Stimulated activated CD4-positive, alpha-beta T cell treated with anti-CD3 and anti-CD28 coated beads, Interleukin-4, amount 100 ng/mL, for 1 hour (primary cell): ENCODE measurements at places on chromosomes 7 and 10.

DNA sequence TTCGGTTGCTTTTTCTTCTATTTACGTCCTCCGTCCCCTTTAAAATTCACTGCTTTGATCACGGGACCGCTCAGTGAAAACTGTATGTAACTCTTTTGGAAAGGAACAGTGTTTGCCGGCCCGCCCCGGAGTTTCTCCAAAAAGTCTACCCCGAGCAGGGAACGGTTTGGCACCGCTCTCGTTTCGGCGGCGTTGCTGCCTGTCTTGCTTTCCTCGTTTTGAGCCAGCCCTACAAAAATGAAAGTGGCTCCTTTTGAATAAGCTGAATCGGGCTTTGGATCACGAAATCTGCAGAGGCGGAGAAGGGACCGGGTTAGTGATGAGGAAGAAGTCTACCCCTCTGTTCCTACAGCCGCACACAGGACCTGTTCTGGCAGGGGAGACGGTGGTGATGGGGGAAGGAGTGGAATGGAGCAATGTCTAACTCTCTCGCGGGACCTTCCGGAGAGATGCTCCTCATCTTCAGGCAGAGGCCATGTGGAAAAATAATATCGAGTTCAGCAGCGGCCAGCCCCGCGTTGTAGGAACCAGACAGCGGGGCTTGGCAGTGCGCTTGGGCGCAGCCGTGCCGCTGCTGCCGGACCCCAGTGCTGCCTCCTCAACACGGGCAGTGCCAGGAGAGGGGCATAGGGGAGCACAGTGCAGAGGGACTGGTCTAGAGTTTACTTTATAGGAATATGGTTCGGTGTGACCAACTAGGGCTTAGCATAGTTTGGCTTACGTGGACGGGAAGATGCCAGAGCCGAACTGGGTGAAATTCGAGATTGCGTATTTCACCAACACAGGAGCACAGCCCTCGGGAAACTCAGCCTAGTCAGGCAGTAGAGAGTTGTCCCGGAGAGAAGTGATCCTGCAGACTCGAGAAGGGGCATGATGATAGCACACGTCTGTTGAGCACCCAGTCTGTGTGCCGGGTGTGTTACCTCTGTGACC lies 1.4 kb downstream of the HTRA1 start:
- no peak for DNase-seq

DNA sequence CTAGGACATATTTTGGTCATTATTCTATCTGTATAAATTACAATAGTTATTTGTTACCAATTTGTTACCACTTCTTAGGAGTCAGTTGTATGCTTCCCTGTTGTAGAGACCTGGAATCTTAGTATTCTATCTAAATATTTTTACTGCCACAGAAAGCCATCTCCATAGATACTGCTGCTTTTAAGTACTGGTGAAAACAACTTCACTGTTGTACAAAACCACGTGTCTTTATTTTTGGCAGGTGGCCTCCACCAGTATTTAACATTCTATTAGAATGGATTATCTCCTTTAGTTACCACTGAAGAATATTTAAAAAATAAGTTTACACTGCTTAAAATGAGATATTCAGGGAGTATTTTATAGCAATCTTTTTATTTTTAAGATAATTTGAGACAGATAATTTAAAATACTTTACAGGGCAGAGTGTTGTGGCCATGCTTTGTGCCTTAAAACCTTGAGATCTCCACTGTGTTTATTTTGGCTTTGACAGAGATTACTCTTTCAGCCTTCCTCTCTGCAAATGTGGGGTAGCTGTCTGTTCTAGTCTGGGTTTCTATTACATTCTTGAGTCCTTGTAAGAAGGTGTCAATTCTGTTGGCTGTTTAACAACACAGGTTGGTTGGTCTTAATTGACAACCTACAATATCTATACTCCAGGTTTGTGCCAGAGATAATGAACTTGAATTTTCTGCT lies 185.6 kb downstream of the LRRC4 start:
- no peak for DNase-seq

GRCh38 chr7:31003721-31004120 lies 40.0 kb downstream of the GHRHR start:
- DNase-seq = no peak

DNA sequence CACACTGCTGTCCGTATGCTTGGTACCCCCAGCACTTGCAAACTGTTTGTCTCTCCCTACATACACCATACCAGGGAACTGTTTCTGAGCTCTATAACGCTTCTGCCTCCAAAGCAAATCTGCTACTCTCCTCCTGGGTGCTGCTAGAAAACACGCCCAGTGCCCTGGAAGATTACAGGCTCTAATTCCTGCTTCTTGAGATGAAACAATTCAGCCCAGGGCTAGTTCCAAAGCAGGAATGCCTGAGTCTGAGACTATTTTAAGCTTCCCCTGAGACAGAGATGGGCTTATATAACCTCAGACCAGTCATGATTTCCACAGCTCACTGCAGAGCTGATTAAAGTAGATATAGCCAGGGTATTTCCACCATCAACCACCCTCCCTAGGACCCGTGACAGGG lies 327.1 kb downstream of the GPR158 start:
- DNase-seq = no peak

- DNase-seq = no peak
These were observed 247.9 kb downstream of the BAMBI start for GRCh38 chr10:28925121-28925663.

- no peak for DNase-seq
These were observed 92.8 kb upstream of the LANCL2 start for GRCh38 chr7:55272328-55272727.

DNA sequence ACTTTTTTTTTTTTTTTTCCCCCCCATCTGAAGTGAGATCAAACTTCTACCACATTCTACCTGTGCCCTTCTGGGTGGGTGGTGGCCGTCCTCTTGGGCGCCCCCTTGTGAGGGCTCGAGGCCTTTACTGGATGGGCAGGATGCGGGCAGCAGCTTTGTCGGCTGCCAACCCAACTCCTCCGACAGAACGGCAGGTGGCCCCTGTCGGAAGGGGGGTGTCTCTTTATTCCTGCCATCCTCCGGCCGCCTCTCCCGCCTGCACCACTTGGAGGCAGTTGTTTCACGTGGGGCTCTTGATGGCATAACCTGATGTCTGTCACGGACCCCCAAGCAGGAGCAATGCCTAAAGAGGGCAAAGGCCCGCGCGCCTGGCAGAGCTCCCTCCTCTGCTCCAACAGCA lies 31.0 kb downstream of the AMZ1 start:
- peak; percentile 73 for DNase-seq

- DNase-seq = no peak
These were observed 1.6 kb downstream of the ZRANB1 start for GRCh38 chr10:124943301-124944092.

DNA sequence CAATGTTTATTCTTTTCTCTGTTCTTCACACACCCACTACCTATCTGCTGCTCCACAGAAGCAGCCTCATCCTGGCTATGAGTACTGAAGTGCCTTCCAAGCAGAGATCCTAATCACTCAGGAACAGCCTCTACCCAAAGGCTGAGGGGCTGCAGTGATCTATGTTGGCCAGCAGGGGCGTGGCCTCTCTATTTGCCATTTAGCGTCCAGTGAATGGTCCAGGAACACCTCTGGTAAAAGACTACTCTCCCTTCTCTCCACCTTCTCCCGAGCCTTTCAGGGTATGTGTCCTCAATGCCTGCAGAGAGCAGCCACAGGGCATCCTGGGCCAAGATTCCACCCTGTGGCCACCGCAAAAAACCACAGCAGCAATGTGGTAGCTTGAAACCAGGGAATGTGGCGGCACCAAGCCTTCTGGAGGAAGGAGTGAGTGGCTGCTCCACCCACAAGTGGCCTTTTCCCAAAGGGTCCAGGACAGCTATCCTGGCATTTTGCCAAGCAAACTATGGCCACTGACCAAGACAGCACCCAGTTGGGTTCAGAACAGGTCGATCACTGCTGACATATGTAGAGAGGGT lies 70.9 kb downstream of the SYPL1 start:
- peak; percentile 23 for DNase-seq

DNA sequence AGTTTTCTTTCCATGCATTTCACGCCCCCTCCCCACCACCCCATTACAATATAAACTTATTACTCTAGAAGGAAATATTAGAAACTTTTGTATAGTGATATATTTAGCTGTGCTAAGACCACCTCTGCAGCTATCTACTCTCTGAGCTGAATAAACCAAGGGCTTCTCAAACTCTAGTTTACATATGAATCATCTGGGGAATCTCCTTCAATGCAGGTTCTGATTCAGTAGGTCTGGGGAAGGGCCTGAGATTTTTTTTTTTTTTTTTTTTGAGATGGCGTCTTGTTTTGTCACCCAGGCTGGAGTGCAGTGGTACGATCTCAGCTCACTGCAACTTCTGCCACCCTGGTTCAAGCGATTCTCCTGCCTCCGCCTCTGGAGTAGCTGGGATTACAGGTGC lies 67.6 kb upstream of the PRKG1 start:
- no peak for DNase-seq

DNA sequence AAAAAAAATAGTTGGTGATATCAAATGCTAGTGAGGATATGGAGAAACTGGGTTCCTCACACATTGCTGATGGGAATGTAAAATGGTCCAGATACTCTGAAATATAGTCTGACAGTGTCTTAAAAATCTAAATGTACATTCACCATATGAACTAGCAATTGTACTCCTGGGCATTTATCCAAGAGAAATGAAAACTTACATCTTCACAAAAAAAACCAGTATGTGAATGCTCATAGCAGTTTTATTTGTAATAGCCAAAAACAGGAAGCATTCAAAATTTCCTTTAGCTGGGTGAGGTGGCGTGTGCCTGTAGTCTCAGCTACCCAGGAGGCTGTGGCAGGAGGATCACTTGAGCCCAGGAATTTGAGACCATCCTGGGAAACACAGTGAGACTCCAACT lies 2.1 kb upstream of the SSC4D start:
- DNase-seq = no peak

- DNase-seq = no peak
These were observed 4.9 kb downstream of the PCOLCE start for GRCh38 chr7:100607111-100607510.

DNA sequence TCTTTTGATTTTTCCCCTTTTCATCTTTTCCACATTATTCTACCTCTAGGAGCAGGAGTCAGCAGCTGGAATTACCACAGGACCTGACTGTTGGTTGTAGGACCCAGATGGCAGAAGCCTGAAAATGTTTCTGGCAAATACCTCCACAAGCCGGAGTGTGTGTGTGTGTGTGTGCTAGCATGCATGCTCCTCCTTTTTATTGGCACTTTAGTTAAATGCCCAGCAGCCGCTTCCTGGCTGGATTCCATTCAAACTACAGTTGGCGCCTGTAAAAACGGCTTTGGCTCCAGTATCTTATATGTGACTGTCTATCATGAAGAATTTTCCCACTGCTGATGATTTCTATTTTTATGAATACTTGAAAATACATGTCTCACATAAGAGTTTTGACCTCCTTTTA lies 319.7 kb upstream of the SP4 start:
- DNase-seq = no peak

GRCh38 chr10:13416760-13417159 lies 68.7 kb upstream of the SEPHS1 start:
- no peak for DNase-seq

DNA sequence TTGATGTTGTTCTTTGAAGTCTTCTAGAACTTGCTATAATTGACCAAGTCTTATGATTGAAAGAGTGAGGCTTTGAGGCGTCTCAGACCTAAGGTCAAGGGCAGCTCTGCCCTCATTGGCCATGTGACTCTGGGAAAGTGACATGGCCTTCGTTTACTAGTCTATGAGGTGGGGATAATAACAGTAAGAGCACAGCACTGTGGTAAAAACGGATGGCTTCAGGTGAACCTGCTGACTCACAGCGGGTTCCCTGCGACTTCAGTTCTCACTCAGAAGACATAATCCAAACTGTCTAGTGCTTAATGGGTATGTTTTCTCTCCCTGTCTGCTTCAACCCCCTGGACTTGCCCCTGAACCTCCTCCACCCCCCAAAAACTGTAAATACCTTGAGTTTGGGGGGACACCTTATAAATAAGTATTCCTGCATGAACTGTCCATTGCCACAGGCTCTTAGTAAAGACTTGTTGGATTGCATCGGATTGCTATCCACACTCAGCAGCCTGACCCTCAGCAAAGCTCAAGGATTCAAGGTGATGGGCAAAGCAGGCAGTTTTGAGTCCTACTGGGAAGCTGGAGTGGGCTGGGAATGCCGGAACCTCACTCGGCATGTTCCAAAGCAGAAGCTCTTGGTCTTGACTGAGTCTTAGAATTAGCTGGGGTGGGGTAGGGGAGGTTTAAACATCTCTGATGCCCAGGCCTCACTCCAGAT lies 304.6 kb downstream of the KLF6 start:
- no peak for DNase-seq

DNA sequence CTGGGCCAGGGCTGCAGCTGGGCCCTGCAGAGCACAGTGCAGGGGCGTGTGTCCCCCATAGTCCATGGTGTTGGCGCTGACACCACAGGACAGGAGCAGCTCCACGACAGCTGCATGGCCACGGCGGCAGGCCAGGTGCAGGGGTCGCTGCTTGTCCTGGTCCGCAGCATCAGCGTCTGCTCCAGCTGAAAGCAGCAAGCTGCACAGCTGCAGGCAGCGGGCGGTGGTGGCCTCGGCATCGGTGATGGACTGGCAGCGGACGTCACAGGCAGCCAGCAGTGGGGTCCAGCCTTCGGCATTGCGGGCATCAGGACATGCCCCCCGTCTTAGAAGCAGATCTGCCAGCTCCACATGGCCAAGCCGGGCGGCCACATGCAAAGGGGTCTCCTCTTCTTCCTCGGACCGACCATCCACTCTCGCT lies 6.0 kb downstream of the ASB10 start:
- DNase-seq = no peak

DNA sequence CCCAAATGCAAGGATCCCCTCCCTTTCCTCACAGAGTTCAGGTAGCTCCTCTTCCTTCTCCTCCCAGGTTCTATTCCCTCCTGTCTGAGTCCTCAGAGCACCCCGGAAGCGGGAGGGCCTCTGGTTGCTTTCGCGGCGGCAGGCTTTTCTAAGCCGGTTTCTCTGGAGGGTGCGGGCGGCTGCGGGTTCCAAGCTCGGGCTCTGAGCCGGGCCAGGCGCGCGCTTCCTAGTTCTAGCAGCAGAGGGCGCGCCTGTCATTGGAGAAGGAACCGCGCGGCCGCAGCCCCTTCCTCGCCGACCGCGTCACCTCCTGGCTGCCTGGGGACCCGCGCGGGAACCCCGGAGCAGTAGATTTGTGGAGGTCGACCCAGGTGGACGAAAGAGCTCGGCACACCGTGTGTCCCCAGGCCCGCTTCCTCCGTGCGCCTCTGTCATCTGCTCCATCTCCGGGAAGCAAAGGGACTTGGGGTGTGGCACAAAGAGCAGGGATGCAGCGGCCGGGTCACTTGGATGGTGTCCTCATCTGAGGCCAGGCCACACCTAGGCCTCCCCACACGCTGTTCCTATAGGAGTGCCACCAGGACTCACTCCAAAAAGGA lies 389.0 kb upstream of the PODXL start:
- DNase-seq = peak; percentile 4

DNA sequence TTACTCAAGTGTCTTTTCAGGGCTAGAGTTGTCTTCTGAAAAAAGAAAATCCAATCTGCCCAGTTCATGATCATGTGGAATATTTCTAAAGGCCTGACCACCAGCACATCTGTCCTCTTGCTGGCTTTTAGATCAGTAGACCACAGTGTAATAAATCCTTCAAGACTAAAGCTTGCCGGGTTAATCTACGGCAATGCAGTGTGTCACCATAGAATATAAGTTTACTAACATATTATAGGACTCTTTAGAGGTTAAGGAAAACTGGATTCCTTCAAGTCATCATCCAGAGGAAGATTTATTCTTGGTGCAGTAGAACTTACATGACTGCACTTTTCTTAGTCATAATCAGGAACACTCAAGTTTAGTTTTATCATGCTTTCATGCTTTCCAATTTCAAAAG lies 349.5 kb downstream of the SEMA3D start:
- no peak for DNase-seq
